ENCODE measurements at places on chromosomes 11 and 22.
A peak's percentile ranks its signal among the peaks of the same experiment; 100 is the strongest.

DNA sequence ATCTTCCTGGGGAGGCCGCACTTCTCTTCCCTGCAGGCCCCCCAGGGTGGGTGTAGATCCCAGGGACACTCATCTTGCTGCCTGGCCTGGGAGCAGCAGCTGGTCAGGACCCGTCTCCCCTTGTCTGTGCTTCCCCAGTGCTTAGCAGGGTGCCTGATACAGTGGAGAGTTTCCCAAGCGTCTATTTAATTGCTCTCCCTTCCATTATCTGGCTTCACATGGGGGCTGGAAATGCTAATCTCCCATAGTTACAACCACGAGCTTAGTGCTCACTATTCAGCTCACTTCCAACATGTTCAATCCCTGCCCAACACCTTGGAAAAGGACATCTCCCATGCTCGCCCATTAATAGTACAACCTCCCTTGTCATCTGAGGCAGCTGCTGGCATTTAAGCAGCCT lies 100.5 kb downstream of the DSCAML1 start:
- DNase-seq: no peak

- no peak for DNase-seq
Observed at GRCh38 chr11:116822575-116822974, 529 bp downstream of the APOA4 start.

- no peak for DNase-seq
Observed at GRCh38 chr11:64858467-64859263, 14.2 kb upstream of the CDC42BPG start.

- DNase-seq: peak; percentile 21
Observed at GRCh38 chr11:18802381-18803257, 11.0 kb upstream of the PTPN5 start.

- DNase-seq: no peak
Observed at GRCh38 chr22:44328326-44328725, 15.6 kb upstream of the SHISAL1 start.

Measured in hematopoietic multipotent progenitor cell treated with erythropoietin and hydrocortisone succinate and interleukin-3 and kit ligand, for 15 days (in vitro differentiated cells).